ENCODE measurements at places on chromosomes 7 and 10. TPM values are rescaled to one million over a fixed set of nuclear protein-coding genes. Genes with fewer than 3 reads are reported as not detected.

Gene CPED1
- 0.16 TPM for total RNA-seq

Gene TMEM229A
- total RNA-seq, result not detected

Gene OGDHL
- 0.09 TPM for total RNA-seq

Gene SEC31B
- 42.9 TPM for total RNA-seq

Gene NACAD
- 0.35 TPM for total RNA-seq

DNA sequence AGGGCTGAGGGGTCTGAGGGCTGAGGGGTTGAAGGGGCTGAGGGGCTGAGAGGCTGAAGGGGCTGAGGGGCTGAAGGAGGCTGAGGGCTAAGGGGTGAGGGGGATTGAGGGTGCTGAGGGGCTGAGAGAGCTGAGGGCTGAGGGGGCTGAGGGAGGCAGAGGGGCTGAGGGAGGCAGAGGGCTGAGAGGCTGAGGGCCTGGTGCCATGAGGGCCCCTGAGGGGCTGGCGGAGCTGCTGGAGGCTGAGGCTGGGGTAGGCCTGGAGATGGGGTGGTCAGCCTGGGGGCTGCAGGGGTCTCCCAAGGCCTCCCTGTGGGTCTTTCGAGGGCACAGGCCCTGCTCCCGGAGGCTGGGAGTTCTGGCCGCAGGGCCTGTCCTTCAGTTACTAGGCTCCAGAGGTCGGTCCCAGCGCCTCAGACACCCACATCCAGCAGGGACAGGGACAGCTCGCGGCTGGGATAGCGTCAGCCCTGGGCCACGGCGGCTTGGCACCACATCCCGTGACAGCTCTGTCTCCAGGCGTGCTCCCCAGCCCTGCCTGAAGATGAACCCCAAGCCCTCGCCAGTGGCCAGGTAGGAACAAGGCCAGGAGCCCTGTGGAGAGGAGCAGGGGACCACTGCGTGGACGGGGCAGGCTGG is 16.9 kb downstream of the MYO1G start:
- no peak overlapping the region for H3K4me3 ChIP-seq
- peak; percentile 63 for DNase-seq
- peaks cover 22% of the 10 kb centered on the region for H3K4me1 ChIP-seq
- peaks cover 28% of the 10 kb centered on the region for H3K36me3 ChIP-seq
- H3K27ac ChIP-seq, result no peak overlapping the region

DNA sequence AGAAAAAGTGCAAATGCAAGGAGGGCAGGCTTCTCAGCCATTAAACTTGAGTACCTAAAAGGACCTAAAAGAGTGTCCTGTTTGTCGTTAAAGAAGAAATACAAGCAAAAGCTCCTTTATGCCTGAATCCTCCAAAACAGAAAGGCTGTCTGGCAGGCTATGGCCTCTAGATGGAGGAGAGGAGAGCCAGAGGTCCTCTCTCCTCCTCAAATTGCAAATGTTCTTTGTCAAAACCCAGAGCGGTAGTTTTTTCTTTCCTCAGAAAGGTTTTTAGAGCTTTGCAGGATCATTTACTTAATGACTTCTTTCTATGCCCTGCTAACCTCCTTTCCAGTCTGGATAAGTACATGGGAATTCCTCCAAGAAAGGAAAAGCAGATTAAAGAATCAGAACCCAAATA is 1.9 kb upstream of the SORCS1 start:
- H3K36me3 ChIP-seq, result peaks cover 4% of the 10 kb centered on the region
- H3K27me3 ChIP-seq, result peaks cover 14% of the 10 kb centered on the region
- no peak overlapping the region for H3K27ac ChIP-seq
- DNase-seq, result no peak
- H3K4me1 ChIP-seq, result no peaks in the 10 kb centered on the region

GRCh38 chr7:67571026-67571545 is 574.5 kb downstream of the TYW1 start:
- H3K36me3 ChIP-seq, result no peaks in the 10 kb centered on the region
- no peak overlapping the region for H3K4me3 ChIP-seq
- H3K27me3 ChIP-seq, result no peaks in the 10 kb centered on the region
- no peak for DNase-seq

DNA sequence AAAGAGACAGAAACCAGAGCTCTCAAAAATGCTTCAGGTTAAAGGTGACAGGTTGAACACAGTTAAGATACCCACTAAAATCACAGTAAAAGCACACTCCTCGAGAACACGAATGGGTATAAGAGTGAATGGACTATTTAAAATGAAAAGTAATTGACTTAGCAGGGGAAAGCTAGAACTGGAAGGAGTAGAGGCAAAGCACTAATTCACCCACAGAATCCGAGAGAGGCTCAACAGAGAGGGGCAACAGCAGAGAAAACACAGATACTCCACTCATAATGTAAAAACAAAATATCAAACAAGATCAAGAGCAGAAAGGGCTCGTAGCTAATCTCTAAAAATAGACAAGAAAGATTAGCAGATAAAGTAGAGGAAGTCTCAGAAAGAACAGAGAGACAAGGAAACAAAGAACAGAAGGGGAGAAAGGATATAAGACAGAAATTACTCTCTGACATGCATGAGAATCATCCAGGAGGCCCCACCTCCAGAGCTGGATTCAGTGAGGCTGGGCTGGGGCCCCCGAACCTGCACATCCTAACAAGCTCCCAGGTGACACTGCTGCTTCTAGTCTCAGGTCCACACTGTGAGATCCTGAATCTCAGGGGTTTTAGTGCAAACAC is 117.6 kb downstream of the GALNT11 start:
- H3K36me3 ChIP-seq, result peaks cover 44% of the 10 kb centered on the region
- no peak overlapping the region for H3K4me3 ChIP-seq
- no peak for DNase-seq
- H3K27ac ChIP-seq, result peak overlapping the region; percentile 79
- H3K27me3 ChIP-seq, result no peaks in the 10 kb centered on the region
- peaks cover 34% of the 10 kb centered on the region for H3K4me1 ChIP-seq

DNA sequence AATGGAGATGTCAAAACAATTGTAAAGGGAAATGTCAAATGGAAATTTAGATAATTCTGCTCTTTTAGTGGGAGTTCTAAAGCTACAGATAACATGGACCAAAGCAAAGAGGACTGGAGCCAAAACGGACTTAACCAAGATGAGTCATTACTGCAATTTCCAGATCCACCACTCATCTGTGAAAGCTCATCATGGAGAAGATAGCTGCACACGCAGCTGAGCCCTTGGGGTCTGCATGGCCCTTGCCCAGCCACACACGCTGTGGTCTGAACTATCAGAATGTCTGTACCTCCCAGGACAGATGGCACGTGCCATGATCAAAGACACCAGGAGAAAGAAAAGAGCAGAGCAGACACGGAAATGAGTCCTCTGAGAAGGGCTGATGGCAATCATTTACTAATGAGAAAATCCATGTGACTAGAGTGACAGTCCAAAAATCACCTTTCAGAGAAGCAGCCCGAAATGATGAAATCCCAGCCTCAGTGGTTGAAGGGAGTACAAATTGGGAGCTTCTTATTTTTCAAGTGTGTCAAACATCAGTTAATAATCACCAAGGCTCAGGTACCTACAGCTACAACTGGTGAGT is 177.9 kb upstream of the MGMT start:
- DNase-seq, result no peak
- H3K27me3 ChIP-seq, result no peaks in the 10 kb centered on the region
- H3K4me3 ChIP-seq, result no peak overlapping the region
- no peak overlapping the region for H3K27ac ChIP-seq
- no peaks in the 10 kb centered on the region for H3K4me1 ChIP-seq

GRCh38 chr7:24912874-24913514 is 67.0 kb downstream of the OSBPL3 start:
- H3K27me3 ChIP-seq, result no peaks in the 10 kb centered on the region
- peaks cover 50% of the 10 kb centered on the region for H3K36me3 ChIP-seq
- DNase-seq, result no peak
- peak overlapping the region; percentile 99 for H3K27ac ChIP-seq

DNA sequence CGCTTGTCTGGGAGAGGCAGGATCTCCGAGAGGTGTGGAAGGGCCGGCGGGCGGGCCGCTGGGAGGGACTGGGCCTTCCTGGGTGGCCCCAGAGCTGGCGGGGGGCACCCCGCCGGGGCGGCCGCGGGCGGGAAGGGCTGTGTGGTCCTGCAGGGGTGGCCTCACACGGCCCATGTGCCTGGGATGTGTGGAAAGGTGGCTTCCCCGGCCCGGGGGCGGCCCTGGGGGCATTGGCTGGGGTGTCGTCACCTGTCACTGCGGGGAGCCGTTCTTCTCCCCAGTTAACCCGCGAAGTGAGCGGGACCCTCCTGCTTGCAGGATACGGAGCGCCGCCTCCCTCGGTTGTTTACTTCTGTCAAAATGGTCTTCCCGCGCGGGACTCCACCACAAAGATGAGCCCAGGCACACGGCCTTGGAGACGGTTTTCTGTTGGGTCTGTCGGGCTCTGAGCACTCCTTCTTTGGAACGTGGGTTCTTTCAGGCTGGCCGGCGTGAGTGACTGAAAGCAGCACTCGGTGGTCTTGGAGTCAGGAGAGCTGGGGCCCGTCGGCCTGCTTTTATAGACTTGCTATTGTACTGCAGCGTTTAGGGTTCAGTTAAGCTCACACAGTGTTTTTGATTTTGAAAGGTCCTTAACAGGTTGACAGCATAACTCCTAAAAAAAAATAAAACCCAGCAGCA is 700 bp downstream of the SMC3 start:
- peak; percentile 82 for DNase-seq
- peaks cover 43% of the 10 kb centered on the region for H3K4me1 ChIP-seq
- H3K27me3 ChIP-seq, result peaks cover 12% of the 10 kb centered on the region

DNA sequence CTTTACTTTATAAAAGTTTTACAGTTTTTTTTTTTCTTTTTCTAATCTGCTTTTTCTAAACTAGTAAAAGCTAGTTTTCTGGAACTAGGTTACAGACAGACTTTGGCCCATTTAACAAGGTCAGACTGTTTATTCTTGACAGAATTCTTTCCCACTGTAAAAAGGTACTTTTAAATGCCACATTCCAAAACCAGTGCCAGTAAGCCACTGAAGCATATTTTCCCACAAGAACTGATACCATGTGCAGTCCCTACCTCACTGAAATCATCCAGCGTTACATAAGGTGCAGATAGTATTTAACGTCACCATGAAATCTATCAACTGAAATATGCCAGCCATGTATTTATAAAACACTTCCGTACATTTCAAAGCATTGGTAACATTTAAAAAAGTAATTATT is 121.6 kb downstream of the CDK6 start:
- no peaks in the 10 kb centered on the region for H3K27me3 ChIP-seq
- H3K4me3 ChIP-seq, result no peak overlapping the region
- peaks cover 43% of the 10 kb centered on the region for H3K4me1 ChIP-seq
- H3K27ac ChIP-seq, result no peak overlapping the region
- DNase-seq, result no peak

GRCh38 chr10:132981173-132981555 is 38.8 kb upstream of the CFAP46 start:
- no peak overlapping the region for H3K27ac ChIP-seq
- no peaks in the 10 kb centered on the region for H3K36me3 ChIP-seq
- no peaks in the 10 kb centered on the region for H3K4me1 ChIP-seq
- no peak for DNase-seq
- H3K4me3 ChIP-seq, result no peak overlapping the region

GRCh38 chr10:7243873-7244272 is 167.0 kb downstream of the SFMBT2 start:
- peak overlapping the region; percentile 84 for H3K27ac ChIP-seq
- peaks cover 43% of the 10 kb centered on the region for H3K4me1 ChIP-seq
- DNase-seq, result peak; percentile 51
- no peaks in the 10 kb centered on the region for H3K27me3 ChIP-seq
- H3K4me3 ChIP-seq, result peak overlapping the region; percentile 43

DNA sequence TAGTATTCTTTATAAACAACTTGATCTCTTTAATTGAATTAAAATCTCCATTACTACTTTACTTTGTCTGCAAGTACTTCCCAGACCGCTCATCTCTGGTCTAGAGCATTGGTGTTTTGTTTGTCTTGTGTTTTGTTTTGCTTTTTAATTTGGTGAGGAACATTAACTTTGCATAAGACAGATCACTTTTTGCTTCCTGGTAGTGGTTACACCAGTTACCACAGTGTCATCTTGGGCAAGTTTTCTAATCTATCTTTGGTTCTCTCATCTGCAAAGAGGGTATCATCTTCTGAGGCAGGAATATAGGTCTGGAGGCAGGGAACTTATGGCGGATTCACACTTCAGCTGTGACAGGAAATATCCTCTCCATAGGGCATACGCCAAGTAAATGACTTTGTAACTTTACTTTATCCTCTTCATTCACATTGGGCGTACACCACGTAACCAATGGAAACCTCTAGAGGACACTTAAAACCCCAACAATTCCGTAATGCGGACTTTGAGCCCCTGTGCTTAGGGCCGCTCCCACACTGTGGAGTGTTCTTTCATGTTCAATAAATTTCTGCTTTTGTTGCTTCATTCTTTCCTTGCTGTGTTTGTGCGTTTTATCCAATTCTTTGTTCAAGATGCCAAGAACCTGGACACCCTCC is 83.2 kb upstream of the JAZF1 start:
- peaks cover 47% of the 10 kb centered on the region for H3K27me3 ChIP-seq
- no peak overlapping the region for H3K27ac ChIP-seq
- H3K36me3 ChIP-seq, result no peaks in the 10 kb centered on the region
- DNase-seq, result no peak
- no peak overlapping the region for H3K4me3 ChIP-seq

GRCh38 chr7:107995184-107996071 is 7.5 kb downstream of the LAMB1 start:
- H3K4me3 ChIP-seq, result no peak overlapping the region
- no peak for DNase-seq
- H3K27ac ChIP-seq, result no peak overlapping the region
- H3K4me1 ChIP-seq, result no peaks in the 10 kb centered on the region

DNA sequence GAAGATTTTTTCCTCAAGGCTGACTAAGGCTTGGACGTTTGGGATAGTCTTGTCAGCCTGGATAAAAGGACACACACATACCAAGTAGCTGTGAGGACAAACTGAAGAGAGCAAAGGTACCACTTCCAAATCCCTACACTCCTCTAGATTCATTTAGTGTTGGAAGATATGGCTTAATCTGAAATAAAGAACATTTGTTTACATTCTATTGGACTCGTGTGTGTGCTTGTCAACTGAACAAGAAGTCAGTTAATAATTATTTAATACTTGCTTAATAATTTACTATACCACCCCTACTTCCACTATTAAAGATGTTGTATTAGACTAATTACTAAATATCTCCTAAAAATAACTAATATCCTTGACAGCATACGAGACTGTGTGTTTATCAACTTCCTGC is 23.3 kb upstream of the DYNC1I1 start:
- no peak overlapping the region for H3K4me3 ChIP-seq
- no peak overlapping the region for H3K27ac ChIP-seq
- H3K4me1 ChIP-seq, result no peaks in the 10 kb centered on the region

DNA sequence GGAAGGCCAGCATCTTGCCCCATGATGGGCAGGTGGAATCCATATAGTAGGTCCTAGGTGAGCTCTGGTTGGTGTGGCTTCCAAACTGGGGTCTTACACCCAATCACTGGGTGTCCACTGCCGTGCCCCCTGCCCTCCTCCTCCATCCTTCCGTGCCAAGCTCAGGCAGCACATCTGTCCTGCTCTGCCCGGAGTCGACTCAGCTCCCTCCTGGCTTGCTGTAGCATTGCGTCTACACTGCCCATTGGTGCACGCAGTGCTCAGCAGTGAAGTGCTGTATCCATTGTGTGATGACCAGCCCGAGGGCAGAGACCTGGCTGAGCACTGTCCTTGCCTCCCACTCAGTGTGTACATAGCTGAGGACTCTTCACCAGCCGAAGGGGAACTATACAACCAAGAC is 148.4 kb downstream of the ADAM12 start:
- H3K4me3 ChIP-seq, result no peak overlapping the region
- H3K4me1 ChIP-seq, result no peaks in the 10 kb centered on the region
- DNase-seq, result no peak

- H3K4me3 ChIP-seq, result no peak overlapping the region
- no peaks in the 10 kb centered on the region for H3K4me1 ChIP-seq
- no peak for DNase-seq
- H3K27ac ChIP-seq, result no peak overlapping the region
- no peaks in the 10 kb centered on the region for H3K27me3 ChIP-seq
- peaks cover 30% of the 10 kb centered on the region for H3K36me3 ChIP-seq
These were observed 65.6 kb downstream of the HIPK2 start for GRCh38 chr7:139711991-139712743.

- H3K36me3 ChIP-seq, result no peaks in the 10 kb centered on the region
- H3K27me3 ChIP-seq, result no peaks in the 10 kb centered on the region
- DNase-seq, result no peak
These were observed 142.7 kb downstream of the C10orf105 start for GRCh38 chr10:71576842-71577241.

Data from activated CD8-positive, alpha-beta memory T cell treated with anti-CD3 and anti-CD28 coated beads, Interleukin-2, amount 10 ng/mL, durations not matched to agents 7 days and 5 days (primary cell).